ENCODE measurements at places on chromosomes 7 and 10.

DNA sequence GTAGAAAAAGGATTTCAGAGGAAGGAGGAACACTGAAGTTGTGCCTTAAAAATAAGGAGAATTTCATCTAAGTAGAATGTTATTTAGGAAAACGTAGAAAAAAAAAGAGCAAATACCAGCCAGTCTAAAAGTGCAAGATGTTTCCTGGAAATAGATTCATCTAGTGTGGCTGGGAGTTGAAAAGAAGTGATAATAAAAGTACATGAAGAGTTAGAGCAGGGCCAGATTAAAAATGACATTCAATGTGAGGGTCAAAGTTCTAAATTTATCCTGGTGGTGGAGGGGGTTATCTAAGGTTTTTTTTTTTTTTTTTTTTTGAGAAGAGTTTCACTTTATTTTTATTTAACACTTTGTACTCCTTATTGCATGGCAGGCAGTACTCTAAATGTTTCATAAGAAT is 289.3 kb downstream of the MDFIC start:
- DNase-seq = no peak

- no peak for DNase-seq
These were observed 72.3 kb downstream of the CHCHD3 start for GRCh38 chr7:133009426-133010252.

DNA sequence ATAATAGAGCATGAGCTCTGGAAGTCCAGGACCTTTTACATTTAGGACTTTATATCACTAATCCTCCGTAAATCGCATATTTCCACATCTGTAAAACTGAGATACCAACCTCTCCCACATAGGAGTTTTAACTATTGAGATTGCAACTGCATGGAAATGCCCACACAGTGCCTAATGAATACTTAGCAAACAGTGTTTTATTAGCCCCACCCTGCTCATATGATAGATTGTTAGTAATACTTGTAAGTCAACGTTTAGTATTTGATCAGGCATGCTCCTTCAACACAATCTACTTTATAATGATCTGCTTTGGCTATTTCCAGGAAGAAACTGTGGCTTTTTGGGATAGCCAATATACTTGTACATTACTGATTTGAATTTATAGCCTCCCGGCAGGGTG is 8.5 kb downstream of the PDZD8 start:
- no peak for DNase-seq

GRCh38 chr7:137954614-137955013 is 47.3 kb downstream of the CREB3L2 start:
- DNase-seq = no peak

DNA sequence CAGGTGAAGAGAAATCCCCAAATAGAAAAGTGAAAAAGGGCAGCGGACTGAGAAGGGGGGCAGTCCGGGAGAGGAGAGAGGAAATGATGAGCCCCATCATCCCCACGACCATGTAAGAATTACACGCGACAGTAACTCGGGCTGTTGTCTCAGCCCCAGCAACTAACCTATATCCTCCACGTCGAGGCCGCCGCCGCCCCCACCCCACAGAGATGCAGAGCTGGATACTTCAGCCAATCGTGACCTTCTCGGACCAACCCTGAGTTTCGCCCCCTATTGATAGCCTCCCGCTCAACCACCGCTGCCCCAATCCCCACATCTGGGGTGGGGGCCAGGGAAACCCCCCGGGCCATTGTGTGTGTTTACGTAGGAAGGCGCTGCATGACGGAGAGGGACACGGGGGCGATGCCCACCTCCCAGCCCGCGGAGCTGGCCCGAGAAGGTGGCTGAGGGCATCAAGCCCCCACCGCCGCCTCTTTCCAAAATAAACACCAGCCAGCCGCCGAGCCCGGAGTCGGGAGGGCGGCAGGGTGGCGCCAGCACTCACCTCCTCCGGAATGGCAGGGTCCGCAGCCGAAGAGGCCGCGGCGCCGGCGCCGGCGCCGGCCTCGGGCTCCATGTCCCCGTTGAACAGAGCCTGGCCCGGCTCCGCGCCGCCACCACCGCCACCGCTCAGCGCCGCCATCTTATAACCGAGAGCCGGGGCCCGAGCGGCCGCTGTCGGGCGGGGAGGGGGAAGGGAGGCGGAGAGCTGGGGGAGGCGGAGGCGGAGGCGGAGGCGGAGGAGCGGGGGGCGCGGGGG is 509 bp downstream of the BRAF start:
- peak; percentile 90 for DNase-seq

DNA sequence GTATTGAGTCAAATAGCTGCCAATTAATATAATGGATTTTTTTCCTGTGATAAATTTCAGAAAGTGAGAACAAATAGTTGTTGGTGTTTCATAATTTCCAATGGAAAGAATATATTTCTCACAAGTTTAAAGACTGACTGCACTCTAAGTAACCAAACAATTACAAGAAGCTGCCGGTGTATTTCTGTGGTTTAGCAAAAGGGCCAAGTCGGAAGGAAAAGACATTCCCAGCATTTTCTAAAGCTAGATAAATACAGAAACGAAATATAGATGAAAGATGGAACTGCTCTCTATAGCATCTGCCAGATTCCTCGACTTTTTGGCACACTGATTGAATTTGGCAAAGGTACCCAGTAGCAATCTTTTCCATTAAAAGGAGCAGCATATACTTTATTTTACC is 92.7 kb upstream of the MKX start:
- DNase-seq = no peak

DNA sequence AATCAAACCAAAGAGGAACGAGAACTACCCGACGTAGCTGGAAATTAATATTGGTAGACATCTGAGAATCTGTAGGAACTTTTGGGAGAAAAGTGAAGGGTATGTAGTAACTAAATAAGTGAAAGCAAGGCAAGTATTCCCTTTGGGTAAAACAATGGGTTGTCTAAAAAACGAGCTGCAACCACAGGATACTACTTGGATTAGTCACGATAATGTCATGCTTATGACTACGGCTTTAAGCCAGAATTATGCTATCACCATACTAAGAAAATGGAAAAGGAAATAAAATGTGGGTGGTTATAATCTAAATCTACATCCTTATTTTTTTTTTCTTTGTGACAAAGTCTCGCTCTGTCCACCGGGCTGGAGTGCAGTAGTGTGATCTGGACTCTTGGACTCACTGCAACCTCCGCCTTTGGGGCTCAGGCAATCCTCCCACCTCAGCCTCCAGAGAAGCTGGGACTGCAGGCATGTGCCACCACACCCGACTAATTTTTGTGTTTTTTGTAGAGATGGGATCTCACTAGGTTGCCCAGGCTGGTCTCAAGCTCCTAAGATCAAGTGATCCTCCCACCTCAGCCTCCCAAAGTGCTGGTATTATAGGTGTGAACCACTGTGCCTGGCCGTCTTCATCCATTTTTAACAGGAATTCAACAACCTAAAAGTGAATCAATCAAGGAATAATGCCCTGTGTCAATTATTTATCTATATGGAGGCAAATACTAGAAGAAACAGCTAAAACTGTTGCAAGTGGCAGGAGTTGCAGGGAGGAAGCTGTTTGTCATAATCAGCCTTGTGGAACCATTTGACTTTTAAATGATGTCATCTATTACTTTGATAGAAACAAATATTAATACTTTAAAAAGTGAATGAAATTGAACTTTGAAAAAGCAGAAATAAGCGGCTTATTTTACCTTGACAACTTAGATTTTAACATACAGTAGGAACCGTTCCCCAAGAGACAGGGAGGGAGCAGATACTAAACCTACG is 189.3 kb downstream of the PRPF18 start:
- DNase-seq = no peak

GRCh38 chr10:24307696-24308485 is 99.0 kb downstream of the KIAA1217 start:
- no peak for DNase-seq

All from CD4-positive, alpha-beta T cell treated with Interferon alpha-2 for 1 hour (primary cell).